NCI-H146 (cell line): ENCODE measurements at places on chromosomes 1 and 21.
A peak's percentile ranks its signal among the peaks of the same experiment; 100 is the strongest.

GRCh38 chr1:63713041-63713440 is 60.8 kb upstream of the ROR1 start:
- no peak for DNase-seq

DNA sequence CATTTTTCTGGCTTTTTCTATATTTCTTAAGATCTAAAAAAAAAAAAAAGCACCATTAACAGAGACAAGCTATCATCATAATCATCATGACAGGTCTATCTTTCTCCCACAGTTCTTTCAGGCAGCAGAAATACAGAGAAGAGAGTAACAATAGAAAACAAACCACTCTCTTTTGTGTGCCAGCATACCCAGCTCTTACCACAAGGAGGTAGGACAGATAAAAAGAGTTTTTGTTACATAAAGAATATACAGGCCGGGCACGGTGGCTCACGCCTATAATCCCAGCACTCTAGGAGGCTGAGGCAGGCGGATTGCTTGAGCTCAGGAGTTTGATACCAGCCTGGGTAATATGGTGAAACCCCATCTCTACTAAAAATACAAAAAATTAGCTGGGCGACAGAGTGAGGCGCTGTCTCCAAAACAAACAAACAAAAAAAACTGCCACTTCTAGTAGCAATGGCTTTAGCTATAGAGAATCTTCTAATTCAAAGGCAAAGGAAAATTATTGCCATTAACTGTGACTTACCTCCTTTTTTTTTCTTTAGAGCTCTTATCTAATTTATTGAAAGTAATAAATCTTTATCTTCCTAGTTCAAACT is 39.7 kb downstream of the ANKRD13C start:
- DNase-seq: no peak

DNA sequence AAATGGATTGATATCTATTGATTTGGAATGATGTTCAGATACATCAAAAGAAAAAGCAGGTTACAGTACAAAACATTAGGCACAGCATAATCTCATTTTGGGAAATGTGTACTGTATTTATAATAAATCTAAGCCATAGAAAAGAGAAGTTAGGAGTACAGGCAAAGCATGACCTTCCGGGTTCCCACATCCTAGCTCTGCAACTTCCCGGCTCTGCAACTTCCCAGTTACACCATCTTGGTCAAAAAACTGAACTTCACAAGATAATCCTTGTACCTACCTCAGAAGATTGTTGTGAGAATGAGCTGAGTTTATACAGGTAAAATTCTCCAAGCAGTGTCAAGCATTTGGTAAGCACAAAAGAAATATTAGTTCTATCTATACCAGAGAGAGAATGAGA is 21.7 kb upstream of the SLC44A3 start:
- no peak for DNase-seq

- DNase-seq: no peak
Measured at GRCh38 chr1:170357750-170358149, 174.2 kb upstream of the GORAB start.

DNA sequence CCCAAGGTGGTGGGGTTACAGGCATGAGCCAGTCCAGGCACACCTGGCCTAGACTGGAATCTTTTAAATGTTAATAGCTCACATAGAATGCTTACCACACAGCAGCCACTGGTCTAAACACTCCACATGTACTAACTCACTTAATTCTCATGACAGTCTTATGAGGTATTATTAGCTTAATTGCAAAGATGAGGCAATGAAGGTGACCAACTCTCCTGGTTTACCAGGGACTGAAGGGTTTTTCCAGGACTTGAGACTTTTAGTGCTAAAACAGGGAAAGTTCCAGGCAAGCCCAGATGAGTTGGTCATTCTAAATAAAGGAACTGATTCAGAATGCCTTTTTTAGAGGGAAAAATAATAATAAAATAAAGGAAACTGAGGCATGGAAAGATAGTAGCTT is 7.0 kb upstream of the STMN1 start:
- DNase-seq: no peak

- DNase-seq: peak; percentile 42
Measured at GRCh38 chr21:37073417-37074196, 553 bp downstream of the TTC3 start.

- DNase-seq: no peak
Measured at GRCh38 chr21:28239340-28239739, 753.3 kb downstream of the LTN1 start.

DNA sequence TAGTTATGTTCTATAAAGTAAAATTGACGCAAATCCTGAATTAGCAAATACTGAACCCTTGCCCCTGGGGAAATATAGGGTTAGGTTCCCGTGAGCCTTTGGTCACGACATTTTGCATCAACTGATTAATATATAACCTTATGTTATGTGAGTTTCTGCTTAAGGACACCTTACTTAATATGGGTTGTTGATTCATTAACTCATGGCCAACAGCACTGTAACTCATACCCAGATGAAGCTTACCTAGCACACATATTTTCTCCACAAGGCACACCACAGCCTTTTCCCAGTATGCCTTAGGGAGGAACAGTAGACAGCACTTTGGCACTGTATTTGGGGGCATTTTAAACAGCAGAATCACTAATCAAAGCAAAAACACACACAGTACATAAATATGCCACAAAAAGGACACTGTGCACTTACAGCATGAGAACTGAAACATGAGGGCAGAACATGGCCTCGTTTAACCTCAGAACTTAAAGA is 15.1 kb downstream of the INAVA start:
- no peak for DNase-seq

- DNase-seq: no peak
Measured at GRCh38 chr1:36675931-36676562, 193.3 kb upstream of the CSF3R start.

GRCh38 chr1:2554621-2555387 is 1.4 kb upstream of the TNFRSF14 start:
- no peak for DNase-seq

DNA sequence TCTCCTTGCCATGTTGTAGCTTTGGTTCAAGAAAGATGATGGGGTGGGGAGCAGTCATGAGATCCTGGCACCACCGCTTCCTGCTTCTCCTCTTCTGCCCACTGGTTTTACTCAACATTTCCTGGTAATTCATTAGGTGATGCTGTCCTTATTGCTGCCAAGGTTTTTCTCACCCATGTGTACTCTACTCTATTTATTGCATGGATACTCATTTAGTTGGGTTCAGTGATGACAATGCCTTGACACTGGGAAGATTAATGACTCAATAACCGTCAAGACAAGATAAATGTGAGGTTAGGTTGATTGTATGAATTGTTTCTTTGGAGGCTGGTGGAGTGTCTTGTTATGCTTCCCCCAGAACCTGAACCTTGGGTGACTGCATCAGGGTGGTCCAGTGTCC is 484.2 kb downstream of the SIPA1L2 start:
- DNase-seq: no peak

DNA sequence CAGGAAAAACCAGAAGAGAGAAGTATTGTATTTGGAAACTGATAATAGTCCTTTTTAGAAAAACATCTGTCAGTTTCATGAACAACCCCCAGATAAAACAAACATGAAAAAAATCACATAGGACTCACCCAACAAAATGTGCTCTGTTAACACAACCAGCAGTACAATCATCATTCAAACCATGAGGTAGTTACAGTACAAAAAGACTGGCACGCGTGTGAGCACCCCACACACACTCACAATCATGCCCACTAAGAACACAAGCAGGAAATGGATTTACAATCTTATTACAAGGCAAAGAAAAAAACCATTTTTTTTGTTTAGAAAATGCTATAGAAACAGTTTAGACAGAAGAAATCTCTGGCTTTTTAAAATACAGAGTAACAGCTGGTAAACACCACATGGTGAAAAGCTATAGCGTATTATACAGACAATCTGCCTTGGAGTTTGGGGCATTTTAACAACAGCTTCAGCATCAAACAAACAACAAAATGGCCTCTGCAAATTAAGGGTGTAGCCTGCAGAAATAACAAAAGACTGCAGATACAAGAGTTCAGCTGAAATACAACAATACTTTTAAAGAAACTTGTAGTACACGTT is 180.0 kb downstream of the CDC7 start:
- no peak for DNase-seq

DNA sequence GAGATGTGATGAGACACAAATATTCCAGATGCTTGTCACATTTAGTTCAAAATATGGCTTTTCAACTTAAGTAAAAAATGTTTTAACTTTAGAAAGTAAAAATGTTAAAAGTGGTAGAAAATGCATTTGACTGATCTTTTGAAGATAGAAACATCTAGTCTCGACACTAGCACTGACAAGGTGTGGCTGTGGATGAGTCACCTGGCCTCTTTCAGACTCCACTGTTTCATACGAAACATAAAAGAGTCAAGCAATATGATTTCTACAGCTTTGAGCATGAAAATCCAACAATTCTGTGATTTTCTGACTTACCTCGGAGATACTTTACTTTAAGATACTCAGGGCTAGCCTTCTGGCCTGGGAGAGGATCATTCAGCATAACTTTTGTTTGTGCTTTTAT is 47.7 kb downstream of the TTC13 start:
- no peak for DNase-seq

- no peak for DNase-seq
Measured at GRCh38 chr1:61372944-61373343, 290.6 kb downstream of the NFIA start.

GRCh38 chr1:184748740-184749139 is 5.9 kb downstream of the EDEM3 start:
- DNase-seq: no peak

- no peak for DNase-seq
Measured at GRCh38 chr1:22371408-22371807, 80.2 kb upstream of the ZBTB40 start.

DNA sequence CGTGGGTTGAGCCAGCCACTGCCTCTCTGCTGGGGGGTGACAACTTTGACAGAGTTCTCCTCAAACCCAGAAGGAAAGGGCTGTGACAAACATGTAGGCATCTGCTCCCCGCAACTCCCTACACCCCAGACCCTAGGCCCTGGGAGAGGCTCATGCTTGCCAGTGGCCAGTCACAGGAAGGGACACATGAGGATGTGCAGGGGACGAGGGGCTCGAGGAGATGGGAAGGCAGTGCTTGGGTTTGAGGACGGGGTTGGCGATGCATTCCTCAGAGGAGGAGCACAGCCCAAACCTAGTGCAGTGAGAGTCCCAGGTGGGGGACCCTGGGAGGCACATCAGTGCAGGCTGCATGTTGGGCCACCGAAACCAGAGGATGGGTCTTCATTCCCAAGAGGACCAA is 62.1 kb downstream of the STUM start:
- DNase-seq: no peak

- no peak for DNase-seq
Measured at GRCh38 chr1:63973005-63973419, 199.2 kb downstream of the ROR1 start.
